ENCODE measurements at places on chromosomes 11 and 22. TPM values are rescaled to one million over a fixed set of nuclear protein-coding genes. Genes with fewer than 3 reads are reported as not detected.

DNAJB7 gene
- total RNA-seq: not detected

OR6X1 gene
- total RNA-seq: not detected

ALX4 gene
- 0.05 TPM for total RNA-seq

GRIA4 gene
- not detected for total RNA-seq

MUC5AC gene
- not detected for total RNA-seq

All from Right ventricle myocardium inferior (tissue), 1 donor.